GM12864 (cell line): ENCODE measurements at places on chromosomes 2 and 18.

- no peak for DNase-seq
Measured at GRCh38 chr2:47033102-47033880, 117.7 kb upstream of the MCFD2 start.

- no peak for DNase-seq
Measured at GRCh38 chr2:210169516-210170195, 1.6 kb downstream of the KANSL1L start.

GRCh38 chr2:27988306-27988705 is 97.8 kb downstream of the BABAM2 start:
- DNase-seq, result no peak

- no peak for DNase-seq
Measured at GRCh38 chr2:217167531-217167930, 307.7 kb upstream of the TNP1 start.

- no peak for DNase-seq
Measured at GRCh38 chr18:38241216-38241615, 675.6 kb upstream of the CELF4 start.

GRCh38 chr2:125455110-125455509 is 1200.8 kb upstream of the GYPC start:
- no peak for DNase-seq

DNA sequence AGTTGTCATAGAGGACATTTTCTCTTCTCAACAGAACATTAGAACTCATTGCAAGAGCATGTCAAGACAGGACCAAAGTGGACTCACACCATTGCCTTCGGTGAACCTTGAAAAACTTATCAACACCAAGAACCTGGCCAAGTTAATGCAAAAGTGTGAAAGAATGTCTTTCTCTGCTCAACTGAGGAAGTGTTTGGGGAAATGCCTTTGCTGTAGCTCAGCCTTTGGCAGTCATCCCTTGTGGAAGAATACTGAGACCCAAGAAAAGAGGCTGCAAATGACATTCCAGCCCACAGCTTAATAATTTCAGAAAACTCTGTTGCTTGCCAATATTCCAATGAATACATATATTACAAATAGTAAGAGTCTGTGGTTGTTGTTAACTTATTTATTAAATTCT is 728.8 kb upstream of the PIK3C3 start:
- DNase-seq, result no peak

GRCh38 chr2:119028327-119029174 is 86.6 kb downstream of the MARCO start:
- DNase-seq, result no peak

GRCh38 chr2:146415291-146415690 is 1429.5 kb upstream of the ACVR2A start:
- DNase-seq, result no peak

GRCh38 chr2:99032786-99033185 is 96.8 kb upstream of the CRACDL start:
- no peak for DNase-seq

DNA sequence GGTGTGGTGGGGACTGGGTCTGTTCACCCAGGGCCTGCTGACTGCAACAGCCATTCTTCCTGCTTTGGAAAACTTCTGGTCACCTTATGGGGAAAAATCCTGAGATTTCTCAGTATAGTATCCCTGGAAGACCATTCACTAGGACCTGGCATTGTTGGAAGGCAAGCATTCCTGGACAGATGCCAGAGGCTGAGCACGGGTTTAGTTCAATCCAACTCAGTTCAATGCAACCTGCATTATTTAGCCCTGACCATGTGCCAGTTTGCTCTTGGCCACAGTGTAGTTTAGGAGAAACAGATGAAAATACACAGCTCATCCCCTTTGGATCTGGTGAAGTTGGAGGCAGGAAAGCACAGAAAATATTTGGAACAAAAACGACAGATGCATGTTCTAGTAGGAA is 95.9 kb downstream of the LPIN1 start:
- DNase-seq, result no peak

- no peak for DNase-seq
Measured at GRCh38 chr2:11630855-11631254, 39.1 kb downstream of the NTSR2 start.

GRCh38 chr18:24628326-24628725 is 167.9 kb downstream of the HRH4 start:
- no peak for DNase-seq

DNA sequence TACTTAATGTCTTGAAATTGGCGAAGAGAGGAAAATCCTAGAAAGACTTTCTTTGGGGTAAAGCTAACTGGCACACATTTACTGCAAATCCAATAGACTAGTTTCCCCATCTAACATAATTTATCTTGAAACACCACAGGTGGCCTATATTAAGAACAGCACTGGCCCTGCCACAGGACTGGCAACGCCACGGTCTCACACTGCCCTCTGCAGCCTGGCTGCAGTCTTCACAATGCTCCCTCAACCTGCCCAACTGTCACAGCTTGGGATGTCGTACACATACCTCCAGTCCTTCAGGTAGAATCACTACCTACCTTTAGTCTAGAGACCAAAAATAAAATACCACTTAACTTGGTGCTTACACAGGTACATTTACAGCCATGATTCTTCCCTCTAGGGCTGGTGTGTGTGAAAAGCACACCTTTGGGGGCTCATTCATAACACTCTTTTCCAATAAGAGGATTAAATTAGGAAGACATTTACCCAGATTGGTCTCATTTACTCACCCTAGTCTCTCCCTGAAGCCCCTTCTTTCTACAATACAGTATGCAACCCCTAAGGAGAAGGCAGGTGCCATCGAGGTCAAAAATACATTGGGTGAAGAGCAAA is 222.2 kb downstream of the C1D start:
- DNase-seq, result peak; percentile 2

- peak; percentile 65 for DNase-seq
Measured at GRCh38 chr2:191617575-191617974, 60.4 kb upstream of the NABP1 start.

- no peak for DNase-seq
Measured at GRCh38 chr2:226142463-226142862, 657.2 kb downstream of the IRS1 start.

DNA sequence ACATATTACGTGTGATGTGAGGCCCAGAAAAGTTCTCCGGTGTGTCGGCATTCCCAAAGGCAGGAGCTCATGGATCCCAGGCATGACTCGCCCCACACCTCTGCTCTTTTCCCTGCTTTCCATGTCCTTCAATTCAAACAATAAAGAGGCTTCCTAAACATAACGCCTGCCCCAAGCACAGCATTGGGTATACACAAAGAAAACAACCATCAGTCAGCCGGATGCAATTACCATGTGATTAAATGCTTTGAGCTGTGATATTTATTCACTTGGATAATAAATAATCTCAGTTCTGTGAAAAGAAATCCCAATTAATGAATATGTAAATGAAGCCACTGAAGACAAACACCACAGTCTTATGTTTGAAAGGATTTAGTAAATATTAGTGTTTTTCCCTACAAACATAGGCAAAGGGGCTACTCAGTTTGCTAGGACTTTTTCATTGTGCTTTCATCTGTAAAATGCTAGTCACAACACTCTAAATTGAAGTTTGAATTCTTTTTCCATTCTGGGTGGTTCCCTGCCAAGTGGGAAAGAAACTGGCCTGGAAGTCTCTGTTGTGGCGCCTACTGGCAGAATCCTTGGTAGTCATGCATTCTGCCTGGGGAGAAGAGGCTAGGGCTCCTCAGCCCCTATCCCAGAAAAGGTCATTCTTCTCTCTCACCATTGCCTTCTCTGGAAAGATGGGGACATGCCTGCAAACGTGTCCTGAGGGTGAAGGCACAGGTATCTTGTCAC is 144.7 kb downstream of the COL6A3 start:
- no peak for DNase-seq
